RWPE1 (cell line): ENCODE measurements at places on chromosomes 1 and 21.

DNA sequence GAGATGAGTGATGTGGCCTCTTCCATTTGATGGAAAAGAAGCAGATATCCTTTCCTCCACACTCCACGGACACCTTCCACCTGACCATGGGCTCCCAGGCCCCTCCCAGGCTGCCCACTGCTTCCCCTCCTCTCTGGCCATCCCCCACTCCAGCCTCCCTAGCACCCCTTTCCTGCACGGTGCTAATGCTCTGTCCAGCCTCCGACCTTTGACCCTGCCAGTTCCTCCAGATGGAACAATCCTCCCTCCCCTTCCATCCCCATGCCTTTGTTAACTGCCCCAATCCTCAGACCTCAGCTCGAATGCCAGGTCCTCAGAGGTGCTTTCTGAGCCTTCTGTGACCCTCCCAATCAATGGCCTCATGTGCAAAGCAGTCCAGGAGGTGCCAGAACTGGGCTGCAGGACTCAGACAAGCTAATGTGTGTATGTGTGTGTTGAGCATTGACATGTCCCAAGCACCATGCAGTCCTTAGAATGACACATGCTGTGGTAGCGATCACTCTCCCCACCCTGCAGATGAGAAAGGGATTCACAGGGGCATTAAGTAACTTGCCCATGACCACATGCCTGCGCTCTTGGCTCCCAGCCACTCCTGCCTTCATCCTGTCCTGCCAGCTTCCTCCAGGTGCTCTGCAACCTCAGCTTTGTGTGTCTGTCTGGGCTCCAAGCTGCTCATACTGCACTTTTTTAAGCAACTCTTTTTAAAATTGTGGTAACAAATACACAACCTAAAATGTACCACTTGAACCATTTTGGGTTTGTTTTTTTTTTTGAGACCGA lies 63.5 kb upstream of the EDN2 start:
- DNase-seq = peak; percentile 7

GRCh38 chr1:3717715-3718601 lies 34.3 kb upstream of the CCDC27 start:
- DNase-seq = peak; percentile 42

DNA sequence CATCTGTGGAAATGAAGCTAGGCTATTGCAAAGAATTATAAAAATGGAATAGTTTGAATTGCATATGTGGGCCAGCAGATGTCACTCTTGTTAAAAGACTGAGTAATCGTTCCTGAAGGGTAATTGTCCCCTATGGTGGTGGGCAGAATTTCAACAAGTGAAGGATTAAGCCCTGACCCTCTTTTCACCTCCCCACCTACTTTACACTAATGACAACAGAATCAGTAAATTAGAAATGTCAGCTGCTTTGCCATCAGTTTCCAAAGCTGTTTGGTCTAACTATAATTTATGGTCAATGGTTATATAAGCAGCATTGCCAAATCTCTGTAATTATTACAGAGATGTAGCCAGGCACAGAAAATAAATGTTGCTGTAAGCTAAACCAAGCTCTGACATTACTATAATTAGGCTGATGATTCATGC lies 898.6 kb downstream of the AMY1C start:
- peak; percentile 10 for DNase-seq

DNA sequence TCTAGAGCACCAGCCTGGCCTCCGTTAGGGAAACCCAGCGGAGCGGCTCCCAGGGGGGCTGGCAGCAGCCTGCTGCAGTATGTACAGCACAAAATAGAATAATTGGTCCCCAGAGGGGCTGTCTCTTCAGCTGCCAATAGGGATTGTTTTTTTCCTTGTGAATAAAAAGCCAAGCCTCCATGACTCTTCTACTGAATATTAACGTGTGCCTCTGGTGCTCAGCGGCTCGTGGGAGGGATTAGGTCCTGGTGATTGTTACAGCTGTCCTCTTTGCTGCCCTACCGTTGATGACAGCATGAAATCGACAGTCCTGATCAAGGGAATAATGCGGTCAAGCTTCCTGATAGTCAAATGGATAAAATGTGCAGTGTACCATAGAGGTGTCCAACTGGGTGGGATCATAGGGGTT lies 190.7 kb upstream of the RUNX1 start:
- no peak for DNase-seq

- DNase-seq = no peak
Measured at GRCh38 chr1:83761167-83762038, 237.5 kb downstream of the TTLL7 start.

- no peak for DNase-seq
Measured at GRCh38 chr1:84972377-84972987, 24.4 kb downstream of the MCOLN2 start.

DNA sequence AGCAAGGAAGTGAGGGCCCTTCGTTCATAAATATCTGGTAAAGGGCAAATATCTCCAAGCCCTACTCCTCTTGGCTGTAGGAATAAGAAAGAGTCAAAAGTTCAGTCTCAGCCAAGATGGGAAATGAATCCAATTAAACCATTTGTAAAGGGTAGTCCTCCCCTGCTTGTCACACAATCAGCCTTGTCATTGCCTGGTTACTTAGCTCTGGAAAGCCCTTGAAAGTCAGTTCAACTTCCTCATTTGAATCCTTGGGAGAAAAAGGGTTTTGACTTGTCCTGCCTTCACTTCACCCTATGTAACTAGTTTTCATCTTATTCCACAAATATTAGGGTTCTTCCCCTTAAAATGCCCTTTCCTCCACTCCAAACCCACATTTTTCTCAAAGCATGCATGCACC lies 100.0 kb downstream of the ELAVL4 start:
- DNase-seq = no peak

GRCh38 chr1:71267220-71267619 lies 186.4 kb upstream of the ZRANB2 start:
- DNase-seq = no peak

- no peak for DNase-seq
Measured at GRCh38 chr1:43554444-43554992, 23.8 kb downstream of the PTPRF start.

- no peak for DNase-seq
Measured at GRCh38 chr1:7857985-7858384, 5.1 kb upstream of the UTS2 start.

- DNase-seq = no peak
Measured at GRCh38 chr1:21616372-21616771, 52.8 kb downstream of the RAP1GAP start.

DNA sequence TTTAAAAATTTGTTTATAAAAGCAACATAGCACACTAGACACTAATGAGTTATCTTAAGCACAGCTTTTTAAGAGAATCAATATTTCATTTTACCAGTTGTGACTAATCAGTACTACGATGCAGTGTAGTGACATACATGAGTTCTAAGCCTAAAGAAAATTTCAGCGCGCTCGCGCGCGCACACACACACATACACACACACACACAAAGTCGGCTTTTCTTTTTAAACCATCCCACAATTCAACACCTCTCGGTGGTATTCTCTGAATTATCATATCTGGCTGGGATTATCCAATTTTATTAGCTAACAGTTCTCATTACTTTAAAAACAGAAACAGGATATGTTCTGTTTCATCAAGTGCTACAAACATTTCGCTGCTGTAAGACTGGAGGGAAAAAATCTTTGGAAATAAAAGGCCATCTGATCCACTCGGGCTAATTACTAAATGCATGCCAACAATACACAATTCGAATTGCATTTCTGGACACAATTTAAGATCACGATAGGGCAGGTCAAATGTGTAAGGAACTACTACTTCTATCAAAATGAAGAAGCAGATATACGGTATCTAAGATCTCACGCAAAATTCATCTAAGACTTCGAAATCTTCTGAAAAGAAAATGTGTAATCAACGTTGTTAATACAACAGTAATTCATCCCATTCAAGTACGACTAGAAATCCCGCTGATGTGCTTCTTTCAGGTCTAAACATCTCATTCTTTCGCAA lies 1.2 kb downstream of the TUT4 start:
- no peak for DNase-seq

GRCh38 chr1:156755527-156755950 lies 4.1 kb upstream of the HDGF start:
- DNase-seq = no peak

- DNase-seq = no peak
Measured at GRCh38 chr1:102699524-102699923, 408.8 kb downstream of the COL11A1 start.

DNA sequence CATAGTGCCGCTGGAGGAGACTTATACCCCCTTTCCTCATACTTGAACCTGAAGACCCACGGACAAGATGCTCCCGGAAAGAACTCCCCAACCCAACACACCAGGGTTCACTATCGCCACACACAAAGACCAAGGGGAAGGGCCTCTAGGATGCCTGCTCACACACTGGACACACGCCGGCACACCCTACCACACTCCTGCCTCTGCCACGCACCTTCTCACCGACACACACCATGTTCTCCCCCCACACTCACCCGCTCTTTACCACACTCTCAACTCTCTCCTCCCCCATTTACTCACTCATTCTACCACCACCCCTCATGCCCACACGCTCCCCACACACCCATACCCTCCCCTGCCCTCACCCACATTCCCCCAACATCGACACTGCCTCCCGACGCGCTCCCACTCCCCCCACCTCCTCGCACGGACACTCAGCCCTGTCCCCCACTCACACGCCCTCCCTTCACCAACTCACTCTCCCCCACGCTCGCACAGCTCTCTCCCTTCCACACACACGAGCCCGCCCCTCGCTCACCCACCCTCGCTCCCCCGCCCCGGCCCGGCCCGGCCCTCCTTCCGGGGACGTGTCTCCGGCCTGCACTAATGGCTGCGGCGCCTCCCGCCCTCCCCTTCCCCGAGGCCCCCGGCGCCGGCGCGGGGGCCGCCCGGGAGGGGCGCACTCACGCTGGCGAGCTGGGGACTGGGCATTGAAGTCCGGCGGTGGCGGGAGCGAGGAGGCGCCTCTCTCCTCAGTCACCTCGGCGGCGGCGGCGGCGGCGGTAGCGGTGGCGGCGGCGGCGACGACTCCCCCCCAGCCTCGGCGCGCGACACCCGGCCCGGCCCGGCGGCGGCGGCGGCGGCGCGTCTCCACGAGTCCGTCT lies 626 bp downstream of the PTP4A2 start:
- peak; percentile 44 for DNase-seq

DNA sequence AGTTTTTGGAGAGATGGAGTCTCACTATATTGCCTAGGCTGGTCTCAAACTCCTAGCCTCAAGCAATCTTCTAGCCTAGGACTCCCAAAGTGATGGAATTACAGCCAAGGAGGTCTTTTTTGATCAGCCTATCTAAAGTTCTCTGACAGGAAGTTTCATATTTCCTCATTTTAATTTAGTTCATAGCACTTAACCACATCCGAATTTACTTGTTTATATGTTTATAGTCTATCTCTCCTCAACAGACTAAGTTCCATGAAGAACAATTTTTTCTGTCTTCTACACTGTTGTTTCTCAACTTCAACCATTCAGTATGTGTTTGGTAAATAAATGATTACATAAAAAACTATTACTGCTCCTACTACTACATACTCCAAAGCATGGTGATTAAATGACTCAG lies 47.9 kb downstream of the GON4L start:
- no peak for DNase-seq

DNA sequence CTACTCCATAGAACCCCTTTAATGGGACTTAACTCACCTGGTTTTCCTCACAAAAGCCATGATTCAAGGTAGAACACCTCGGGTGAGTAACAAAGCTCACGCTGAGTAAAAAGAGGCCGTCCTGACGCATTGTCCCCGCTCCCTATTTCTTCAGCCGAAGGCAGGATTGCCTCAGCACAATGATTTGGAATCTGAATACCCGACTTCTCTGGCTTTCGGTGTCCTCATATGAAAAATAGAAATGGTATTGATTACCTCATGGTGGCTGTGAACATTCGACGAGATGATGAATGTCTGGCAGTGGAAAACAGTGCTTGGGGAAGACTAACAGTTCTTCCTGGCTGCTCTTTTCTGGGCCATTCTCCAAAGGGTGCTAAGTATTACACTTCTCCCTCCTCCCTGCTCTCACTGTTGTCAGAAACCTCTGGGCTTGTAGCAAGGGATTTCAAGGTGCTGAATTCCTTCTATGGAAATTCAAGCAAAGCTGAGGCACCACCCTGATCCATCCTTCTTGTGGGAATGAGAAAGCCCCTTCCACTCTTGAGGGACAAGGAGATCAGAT lies 148.3 kb downstream of the C1orf94 start:
- no peak for DNase-seq

GRCh38 chr1:54577612-54578011 lies 29.6 kb downstream of the ACOT11 start:
- no peak for DNase-seq

- no peak for DNase-seq
Measured at GRCh38 chr1:47378147-47378546, 37.9 kb upstream of the FOXE3 start.

GRCh38 chr1:48903291-48903690 lies 126.6 kb upstream of the BEND5 start:
- DNase-seq = no peak

DNA sequence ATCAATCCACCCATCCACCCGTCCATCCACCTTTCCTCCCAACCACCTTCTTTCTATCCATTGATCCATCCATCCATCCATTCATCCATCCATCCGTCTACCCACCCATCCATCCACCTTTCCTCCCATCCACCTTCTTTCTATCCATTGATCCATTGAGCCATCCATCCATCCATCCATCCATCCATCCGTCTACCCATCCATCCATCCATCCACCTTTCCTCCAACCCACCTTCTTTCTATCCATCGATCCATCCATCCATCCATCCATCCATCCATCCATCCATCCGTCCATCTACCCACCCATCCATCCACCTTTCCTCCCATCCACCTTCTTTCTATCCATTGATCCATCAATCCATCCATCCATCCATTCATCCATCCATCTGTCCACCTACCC lies 5.1 kb upstream of the EDN2 start:
- DNase-seq = no peak

GRCh38 chr1:195376190-195376589 lies 1232.0 kb downstream of the KCNT2 start:
- peak; percentile 26 for DNase-seq

- DNase-seq = peak; percentile 84
Measured at GRCh38 chr1:54117815-54118563, 34.8 kb downstream of the CDCP2 start.

GRCh38 chr1:241271427-241271826 lies 85.6 kb downstream of the RGS7 start:
- no peak for DNase-seq

GRCh38 chr1:50271968-50272578 lies 151.2 kb downstream of the DMRTA2 start:
- DNase-seq = peak; percentile 37

DNA sequence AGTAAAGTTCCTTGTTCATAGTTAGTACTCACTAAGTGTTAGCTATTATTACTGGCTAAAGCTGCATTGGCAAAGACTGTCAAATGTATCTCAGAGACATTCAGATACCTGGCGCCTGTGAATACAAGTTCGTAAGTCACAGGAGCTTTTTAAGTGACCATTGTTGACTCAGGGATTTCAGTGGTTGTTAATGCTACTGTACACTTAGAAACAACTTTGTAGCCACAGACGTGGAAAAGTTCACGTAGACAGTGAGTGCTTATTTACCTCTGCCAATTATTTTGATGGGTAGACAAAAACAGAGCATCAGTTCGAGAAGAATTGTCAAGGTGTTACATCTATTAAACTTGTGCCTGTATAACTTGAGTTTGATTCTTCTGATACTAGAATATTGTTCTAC lies 59.1 kb upstream of the RRP15 start:
- DNase-seq = no peak

- no peak for DNase-seq
Measured at GRCh38 chr1:146039844-146040194, 18.3 kb upstream of the HJV start.
